Glutamatergic neuron (in vitro differentiated cells): ENCODE measurements at places on chromosomes 16 and 17.

GRCh38 chr16:89150981-89151380 lies 20.6 kb upstream of the CDH15 start:
- peak; percentile 1 for DNase-seq

GRCh38 chr17:79933863-79934652 lies 94.8 kb upstream of the CBX4 start:
- no peak for DNase-seq

GRCh38 chr17:10077561-10078299 lies 120.7 kb downstream of the GAS7 start:
- DNase-seq, result no peak

DNA sequence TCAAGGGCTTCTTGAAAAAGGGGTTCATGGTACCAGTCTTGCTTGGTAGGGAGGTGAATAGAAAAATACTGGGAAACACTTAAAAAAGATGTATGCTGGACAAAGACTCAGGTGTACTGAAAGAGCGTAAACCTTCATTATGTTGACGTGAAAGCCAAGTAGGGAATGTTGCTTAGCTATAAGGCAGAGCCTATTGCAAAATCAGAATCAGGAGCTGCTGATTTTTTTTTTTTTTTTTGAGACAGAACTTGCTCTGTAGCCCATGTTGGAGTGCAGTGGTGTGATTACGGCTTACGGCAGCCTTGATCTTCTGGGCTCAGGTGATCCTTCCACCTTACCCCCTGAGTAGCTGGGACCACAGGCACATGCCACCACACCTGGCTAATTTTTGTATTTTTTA lies 3.9 kb downstream of the TMEM94 start:
- DNase-seq, result no peak

DNA sequence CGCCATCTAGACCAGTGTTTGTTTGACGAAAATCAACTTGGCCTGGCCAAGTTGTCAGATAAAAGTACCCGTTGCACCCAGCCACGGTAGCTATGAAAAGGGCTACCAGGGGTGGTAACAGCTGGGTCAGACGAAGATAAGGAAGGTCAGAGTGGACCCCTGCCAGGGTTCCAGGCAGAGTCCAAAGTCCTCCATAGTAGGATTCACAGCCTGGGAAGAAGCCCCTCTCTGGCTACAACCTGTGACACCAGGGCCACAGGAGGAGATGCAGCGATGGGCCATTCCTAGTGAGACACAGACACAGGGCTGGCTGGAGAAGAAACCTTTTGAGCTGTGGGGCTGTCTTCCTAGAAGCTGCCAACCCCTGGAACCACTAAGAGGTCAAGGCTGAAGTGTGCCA lies 39.3 kb downstream of the MEAK7 start:
- DNase-seq, result no peak

DNA sequence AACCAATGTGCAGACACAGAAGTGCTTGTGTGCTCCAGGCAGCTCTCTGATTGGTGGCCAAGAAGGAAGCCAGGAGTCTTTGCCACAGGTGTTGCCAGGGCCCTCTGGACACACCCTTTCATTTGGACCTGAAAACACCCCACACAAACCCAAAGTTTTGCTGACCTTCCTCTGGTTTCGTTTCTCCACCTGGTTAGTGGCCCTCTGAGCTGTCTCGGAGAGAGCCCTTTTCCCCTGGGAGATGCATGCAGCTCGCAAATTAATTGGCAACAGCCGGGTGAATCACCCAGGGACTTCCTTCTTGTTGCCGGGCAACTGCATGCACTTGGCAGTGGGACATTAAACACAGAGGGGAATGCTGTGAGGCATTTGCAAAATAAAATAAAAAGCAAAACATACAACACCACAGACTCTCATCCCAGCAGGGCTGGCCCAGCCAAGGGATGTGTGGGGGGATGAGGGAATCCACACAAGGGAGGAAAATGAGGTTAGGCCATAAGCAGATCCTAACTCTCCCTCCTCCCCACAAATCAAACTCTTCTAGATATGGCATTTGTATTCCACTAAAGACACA lies 286.6 kb downstream of the SOX9 start:
- DNase-seq, result peak; percentile 60

GRCh38 chr16:87233928-87234327 lies 83.3 kb downstream of the C16orf95 start:
- DNase-seq, result no peak

DNA sequence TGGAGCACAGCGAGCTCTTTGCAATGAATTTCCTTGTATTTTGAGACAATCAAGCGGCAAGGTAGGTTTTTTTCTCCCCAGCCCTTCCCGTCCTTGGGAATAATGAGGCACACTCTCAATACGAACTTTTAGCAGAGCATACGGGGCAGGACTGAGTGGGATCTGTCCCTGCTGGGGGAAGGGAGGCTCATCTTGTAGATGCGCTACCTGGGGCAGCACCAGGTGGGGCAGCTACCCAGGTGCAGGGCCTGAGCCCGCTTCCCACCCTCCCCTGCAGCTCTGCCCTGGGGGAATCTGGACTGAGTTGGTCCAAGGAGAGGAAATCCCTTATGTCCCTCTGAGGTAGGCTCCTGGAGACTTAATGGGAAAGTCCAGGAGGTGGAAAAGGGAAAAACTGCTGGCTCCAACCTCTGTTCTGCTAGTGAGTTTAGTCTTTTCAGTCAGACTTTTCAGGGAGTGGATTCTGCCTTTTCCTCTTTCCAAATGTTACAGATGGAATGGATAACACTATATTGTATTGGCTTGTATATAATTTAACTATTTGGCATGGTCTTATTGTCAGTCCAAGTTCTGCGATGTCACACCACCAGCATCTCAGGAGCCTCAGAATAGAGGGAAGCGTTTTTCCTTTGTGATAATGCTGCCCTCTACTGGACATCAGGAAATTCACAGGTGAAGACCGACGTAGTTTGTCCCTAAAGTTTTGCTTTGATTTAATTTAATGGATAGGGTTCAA lies 9.6 kb upstream of the CES1 start:
- DNase-seq, result no peak

GRCh38 chr17:42387661-42388380 lies 421 bp downstream of the STAT3 start:
- peak; percentile 57 for DNase-seq

DNA sequence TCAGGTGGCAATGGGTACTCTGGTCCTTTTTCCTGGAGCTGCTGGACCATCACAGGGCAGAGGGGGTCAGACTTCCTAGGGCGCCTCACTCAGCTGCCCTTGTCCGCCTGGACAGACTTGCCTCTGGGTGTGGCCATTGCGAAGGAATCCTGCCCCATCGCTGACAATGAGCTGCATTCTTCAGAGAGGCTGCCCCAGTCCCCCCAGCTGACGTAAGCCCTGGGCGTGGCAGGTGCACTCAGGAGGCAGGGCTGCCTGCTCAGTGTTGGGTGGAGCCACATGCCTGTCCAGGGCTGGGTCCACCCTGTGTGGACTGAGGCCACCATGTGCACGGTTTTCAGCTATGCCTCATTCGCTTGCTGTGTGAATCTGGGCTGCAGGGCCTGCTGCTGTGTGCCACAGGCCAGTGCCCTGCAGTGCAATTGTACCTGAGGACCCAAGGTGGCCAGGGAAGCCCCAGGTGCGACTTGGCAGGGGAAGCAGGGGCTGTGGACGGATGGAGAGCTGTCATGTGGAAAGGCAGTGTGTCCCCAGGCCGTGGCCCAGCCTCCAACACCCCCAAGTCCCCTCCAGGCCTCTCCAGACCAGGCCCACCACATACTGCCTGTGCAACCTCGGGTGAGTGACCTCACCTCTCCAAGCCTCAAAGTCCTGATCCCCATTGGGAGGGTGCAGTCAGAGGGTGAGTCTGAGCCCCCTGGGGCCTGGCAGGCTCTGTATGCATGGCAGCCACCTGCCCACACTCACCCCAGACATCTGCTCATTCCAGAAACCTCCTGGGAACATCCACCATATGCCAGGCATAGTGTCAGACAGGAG lies 14.0 kb upstream of the MPRIP start:
- DNase-seq, result peak; percentile 81

DNA sequence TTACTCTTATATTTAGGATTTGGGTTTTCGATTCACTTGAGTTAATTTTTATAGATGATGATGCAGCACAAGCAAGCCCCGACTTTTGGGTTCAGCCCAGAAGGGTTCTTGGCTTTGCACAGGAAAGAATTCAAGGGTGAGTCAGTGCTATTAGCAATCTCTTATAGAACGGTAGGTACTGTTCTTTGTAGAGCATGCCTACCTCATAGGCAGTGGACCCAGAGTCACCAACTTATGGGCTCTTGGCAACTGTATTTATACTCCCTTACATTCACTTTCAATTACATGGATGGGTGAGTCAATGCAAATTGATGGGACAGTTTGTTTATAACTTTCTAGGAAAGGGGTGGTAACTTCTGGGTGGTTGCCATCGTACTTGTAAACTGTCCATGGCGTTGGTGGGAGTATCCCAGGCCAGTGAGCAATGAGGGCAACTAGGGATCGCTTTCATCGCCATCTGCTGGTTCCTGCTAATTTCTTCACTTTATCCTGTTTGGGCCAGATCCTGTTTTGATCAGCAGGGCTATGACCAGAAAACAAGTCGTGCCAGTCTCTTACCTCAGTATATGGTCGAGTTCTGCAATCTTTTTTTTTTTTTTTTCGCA lies 362.6 kb downstream of the CNTNAP4 start:
- peak; percentile 32 for DNase-seq

DNA sequence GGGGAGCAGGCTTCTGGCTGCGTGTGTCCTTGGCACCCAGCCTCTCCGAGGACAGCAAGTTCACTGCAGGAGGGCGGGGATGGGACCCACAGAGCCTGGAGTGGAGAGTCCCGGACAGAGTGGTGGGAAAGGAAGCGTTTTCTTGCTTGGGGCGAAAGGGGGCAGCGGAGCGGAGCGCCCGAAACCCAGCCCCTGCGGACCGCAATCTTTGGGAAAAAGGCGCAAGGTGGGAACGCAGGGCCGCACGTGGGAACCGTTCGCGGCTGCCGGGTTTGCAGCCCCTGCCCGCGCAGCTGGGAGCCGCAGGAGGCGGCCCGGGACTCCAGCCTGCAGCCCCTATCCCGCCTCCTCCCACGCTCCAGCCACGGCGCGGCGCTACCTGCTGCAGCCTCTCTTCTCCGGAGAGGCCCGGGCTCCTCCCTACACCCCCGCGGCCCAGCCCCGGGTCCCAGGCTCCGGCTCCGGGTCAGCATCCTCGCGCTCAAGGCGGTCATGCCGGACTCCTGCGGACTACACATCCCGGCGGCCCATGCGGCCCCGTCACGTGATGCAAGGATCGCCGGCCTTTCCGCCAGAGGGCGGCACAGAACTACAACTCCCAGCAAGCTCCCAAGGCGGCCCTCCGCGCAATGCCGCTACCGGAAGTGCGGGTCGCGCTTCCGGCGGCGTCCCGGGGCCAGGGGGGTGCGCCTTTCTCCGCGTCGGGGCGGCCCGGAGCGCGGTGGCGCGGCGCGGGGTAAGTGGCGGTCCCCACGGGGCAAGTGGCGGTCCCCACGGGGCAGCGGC lies at the start of the genes NTHL1 and TSC2:
NTHL1 (minus strand) TSS at position 505 of the 786 bp plus-strand sequence; CDS start at position 494, 11 bp downstream.
TSC2 (plus strand) TSS at position 656 of the 786 bp plus-strand sequence. CDS start 631 bp downstream, outside the sequence.
- peak; percentile 97 for DNase-seq

GRCh38 chr16:84610376-84610775 lies 7.5 kb downstream of the COTL1 start:
- no peak for DNase-seq

DNA sequence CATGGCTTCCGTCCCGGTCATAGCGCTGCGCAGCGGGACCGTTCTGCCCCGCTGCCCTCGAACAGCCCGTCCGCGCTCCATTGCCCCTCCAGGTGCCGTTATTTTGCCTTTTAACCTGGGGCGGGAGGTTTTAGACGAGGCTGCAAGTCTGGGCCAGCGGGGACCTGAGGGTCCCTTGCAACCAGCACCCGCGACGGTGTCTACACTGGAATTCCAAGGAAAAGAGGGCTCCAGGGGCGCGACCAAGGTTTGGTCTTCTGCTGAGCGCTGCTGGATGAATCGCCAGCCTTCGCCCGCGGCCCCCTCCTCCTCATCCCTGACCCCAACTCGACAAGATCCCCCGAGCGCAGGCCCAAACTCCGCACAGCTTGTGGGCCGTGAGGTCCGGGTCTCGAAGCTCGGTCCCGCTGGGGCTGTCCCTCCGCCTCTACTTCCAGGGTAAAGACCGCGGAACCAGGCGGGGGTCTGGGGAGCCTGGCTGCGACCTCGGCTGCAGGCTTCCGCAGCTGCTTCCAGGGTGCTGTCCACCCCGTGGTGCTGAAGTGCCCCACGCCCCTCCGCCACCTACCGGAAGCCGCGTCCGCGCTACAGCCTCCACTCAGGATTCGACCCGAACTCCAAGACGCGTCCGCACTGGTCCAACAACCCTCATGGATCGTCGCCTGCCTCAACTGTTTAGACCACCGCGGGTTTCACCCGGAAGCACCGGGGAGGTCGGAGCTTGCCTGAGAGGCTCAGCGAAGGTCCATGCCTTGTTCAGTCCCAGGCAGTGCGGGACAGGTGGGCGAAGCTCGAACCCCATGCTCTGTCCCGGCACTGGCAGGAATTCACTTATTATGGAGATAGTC lies 10.1 kb upstream of the CA4 start:
- DNase-seq, result peak; percentile 57

GRCh38 chr16:72210072-72210471 lies 38.1 kb upstream of the PMFBP1 start:
- DNase-seq, result no peak

DNA sequence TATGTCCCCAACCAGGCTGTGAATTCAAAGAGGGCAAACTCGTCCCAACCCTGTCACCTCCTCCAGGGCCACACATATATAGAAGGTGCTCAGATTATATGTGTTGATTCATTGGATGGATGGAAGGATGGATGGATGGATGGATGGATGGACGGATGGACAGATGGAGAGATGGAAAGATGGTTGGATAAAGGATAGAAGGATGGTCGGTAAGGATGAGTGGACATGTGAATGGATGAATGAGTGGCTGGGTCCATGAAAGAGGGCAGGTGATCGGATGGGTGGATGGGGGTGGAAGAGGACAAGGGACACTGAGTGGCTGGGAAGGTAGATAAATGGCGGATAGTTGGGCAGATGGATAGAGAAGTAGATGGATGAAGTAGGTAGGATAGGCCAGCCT lies 30.1 kb downstream of the TRPV3 start:
- DNase-seq, result no peak

DNA sequence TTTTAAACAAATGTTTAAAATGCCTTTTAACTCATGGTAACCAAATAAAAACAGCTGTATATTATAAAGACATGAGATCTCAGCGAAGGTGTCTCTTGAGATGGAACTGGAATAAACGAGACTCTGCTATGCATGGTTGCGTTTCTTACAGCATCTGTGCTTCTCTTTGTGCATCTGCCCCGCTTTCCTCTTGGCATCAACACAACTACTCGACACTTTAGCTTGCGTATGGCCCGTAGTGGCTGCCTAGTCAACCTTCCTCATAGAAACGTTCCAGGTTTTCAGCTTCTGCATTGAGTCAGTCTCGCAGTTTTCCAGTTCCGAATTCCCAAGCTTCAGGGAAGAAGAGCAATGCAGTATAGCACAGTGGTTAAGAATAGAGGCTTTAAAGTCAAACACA lies 214.9 kb downstream of the CEP112 start:
- DNase-seq, result no peak

GRCh38 chr16:27703545-27703944 lies 153.6 kb downstream of the KATNIP start:
- no peak for DNase-seq

- DNase-seq, result no peak
Measured at GRCh38 chr17:35184274-35184673, 9.9 kb downstream of the SLC35G3 start.
